T-helper 2 cell treated with Interferon-gamma antibody and Interleukin-4, amounts not matched to agents 5 μg/mL and 100 μg/mL, for 36 hours (primary cell): ENCODE measurements at places on chromosomes 16 and 17.

- no peak for DNase-seq
Observed at GRCh38 chr16:57058291-57058861, 34.0 kb upstream of the CPNE2 start.

DNA sequence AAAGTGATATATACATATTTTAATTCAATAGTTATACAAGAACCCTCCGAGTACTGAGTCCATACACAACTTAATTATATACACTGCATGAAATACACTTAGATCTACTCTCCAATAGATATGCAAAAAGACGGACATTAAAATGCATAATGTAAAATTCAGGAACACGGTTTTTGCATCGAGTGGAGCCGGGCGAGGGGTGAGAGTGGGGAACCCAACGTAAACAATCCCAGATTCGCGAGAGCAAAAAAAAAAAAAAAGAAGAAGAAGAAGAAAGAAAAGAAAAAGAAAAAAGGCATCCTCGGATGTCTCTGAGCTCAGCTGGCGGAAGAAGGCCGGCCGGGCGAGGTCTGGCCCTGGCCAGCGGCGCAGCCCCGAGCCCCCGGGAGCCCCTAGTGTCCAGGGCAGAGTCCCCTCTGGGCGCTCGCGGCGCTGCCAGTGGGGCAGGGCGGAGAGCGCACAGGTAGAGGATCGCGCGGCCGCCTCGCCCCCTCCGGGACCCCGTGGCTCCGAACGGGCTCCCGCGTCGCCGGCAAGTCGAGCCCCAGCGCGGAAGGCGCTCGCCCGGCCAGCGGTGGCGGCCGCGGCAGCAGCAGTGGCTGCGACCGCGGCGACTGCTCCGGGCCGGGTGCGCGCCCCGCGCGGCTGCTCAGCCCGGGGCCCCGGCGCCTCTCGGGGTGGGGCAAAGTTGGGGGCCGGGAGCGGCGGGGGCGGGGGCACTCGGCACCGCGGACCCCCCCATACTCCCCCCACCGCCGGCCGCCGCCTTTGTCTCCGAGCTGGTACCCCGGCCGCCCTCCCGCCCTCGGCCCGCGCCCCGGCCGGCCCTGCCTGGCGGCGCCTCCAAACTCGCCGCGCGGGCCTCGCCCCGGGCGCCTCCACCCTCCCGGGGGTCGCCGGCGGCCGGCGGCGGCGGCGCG, 9.6 kb upstream of the ZFHX3 start:
- no peak for DNase-seq

- no peak for DNase-seq
Observed at GRCh38 chr16:71670537-71670936, 44.6 kb downstream of the MARVELD3 start.

- DNase-seq = no peak
Observed at GRCh38 chr16:89442588-89442987, 47.8 kb downstream of the ANKRD11 start.
